Heart right ventricle (tissue), 16 donors: ENCODE measurements at places on chromosomes 12 and 14. TPM values are rescaled to one million over a fixed set of nuclear protein-coding genes. Genes with fewer than 3 reads are reported as not detected.

The MYF6 gene
- total RNA-seq = not detected

The ANG gene
- total RNA-seq = 2.7 TPM

The DUSP6 gene
- 36.0 TPM for total RNA-seq

The GZMB gene
- total RNA-seq = 1.0 TPM

The MYF5 gene
- not detected for total RNA-seq

The TPH2 gene
- not detected for total RNA-seq

The RAPGEF3 gene
- total RNA-seq = 19.7 TPM

The C12orf54 gene
- total RNA-seq = not detected

The AQP6 gene
- total RNA-seq = not detected

The RERGL gene
- 1.4 TPM for total RNA-seq

The HHIPL1 gene
- total RNA-seq = 1.00 TPM

The GPRC5A gene
- 0.76 TPM for total RNA-seq

The C1QL4 gene
- not detected for total RNA-seq

The BLTP3B gene
- 14.8 TPM for total RNA-seq

The GTF2H3 gene
- 14.0 TPM for total RNA-seq

The FOXG1 gene
- total RNA-seq = not detected

The HCAR2 gene
- 0.13 TPM for total RNA-seq

The AKAP3 gene
- 3.4 TPM for total RNA-seq

The SLC25A47 gene
- total RNA-seq = not detected

The BIN2 gene
- 13.2 TPM for total RNA-seq

The SLC38A6 gene
- total RNA-seq = 3.1 TPM

The STXBP6 gene
- 16.5 TPM for total RNA-seq

The KCNC2 gene
- total RNA-seq = not detected

The SLC38A4 gene
- total RNA-seq = not detected

The VWF gene
- 304 TPM for total RNA-seq

The SSPN gene
- 115 TPM for total RNA-seq

The SLC17A8 gene
- total RNA-seq = not detected

The CDKN3 gene
- 14.7 TPM for total RNA-seq

The RD3L gene
- 17.8 TPM for total RNA-seq

The TAS2R50 gene
- 0.35 TPM for total RNA-seq

The TMTC1 gene
- total RNA-seq = 37.1 TPM

The PYGL gene
- 4.9 TPM for total RNA-seq

The IKZF4 gene
- total RNA-seq = 5.2 TPM

The STON2 gene
- 3.9 TPM for total RNA-seq

The KCNK13 gene
- 4.9 TPM for total RNA-seq

The ITGB7 gene
- total RNA-seq = 1.1 TPM

The DDHD1 gene
- 7.1 TPM for total RNA-seq

The TMEM179 gene
- not detected for total RNA-seq

The SLC2A13 gene
- 10.2 TPM for total RNA-seq

The PLA2G1B gene
- total RNA-seq = 1.1 TPM

The KLRD1 gene
- total RNA-seq = 0.81 TPM
